ENCODE measurements at places on chromosomes 2 and 18.
A peak's percentile ranks its signal among the peaks of the same experiment; 100 is the strongest.

- DNase-seq: no peak
Measured at GRCh38 chr18:36309436-36310391, 12.2 kb downstream of the FHOD3 start.

- DNase-seq: no peak
Measured at GRCh38 chr2:18273205-18273604, 287.2 kb downstream of the RDH14 start.

- DNase-seq: no peak
Measured at GRCh38 chr2:236688157-236688556, 118.5 kb downstream of the ACKR3 start.

GRCh38 chr2:238045575-238045974, 15.2 kb upstream of the SCLY start:
- no peak for DNase-seq

GRCh38 chr2:118449401-118449800, 361.1 kb downstream of the INSIG2 start:
- DNase-seq: no peak

- no peak for DNase-seq
Measured at GRCh38 chr18:47781561-47781960, 148.9 kb downstream of the SMAD2 start.

DNA sequence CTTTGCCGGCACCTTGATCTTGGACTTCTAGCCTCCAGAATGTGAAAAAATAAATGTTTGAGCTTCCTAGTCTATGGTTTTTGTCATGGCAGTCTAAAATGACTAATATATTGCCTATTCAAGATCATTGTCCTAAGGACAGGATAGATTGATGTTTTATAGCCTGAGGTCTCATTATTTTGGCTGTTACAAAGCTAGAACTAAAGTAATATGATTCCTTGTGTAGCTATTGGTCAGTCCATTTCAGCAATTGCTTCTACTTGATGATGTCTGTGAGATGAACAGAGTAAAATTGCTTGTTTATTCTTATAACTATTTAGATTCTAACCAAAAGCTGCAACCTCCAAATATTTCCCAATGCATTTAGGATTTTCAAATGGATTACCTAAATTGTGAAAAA, 145.0 kb downstream of the HRH4 start:
- DNase-seq: no peak

DNA sequence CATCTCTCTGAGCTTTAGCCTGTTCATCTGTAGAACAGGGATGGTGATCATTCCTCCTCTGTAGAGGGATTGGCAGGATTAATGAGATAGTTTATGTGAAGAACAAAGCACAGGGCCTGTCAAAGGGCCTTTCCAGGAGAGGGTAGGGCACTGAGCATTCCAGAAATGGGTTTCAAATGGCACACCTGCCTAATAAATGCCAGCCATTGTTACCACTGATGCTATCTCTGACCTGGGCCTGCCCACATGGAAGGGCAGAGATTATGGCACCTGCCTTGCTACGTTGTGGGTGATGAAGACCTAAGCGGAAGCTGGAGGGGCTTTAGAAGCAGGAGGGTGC, 31.0 kb upstream of the GMPPA start:
- DNase-seq: no peak

GRCh38 chr2:206802654-206803514, 37.5 kb downstream of the FASTKD2 start:
- no peak for DNase-seq

GRCh38 chr2:216583147-216583546, 50.1 kb upstream of the IGFBP2 start:
- DNase-seq: no peak

GRCh38 chr2:70706026-70706795, 61.8 kb downstream of the ADD2 start:
- DNase-seq: no peak

DNA sequence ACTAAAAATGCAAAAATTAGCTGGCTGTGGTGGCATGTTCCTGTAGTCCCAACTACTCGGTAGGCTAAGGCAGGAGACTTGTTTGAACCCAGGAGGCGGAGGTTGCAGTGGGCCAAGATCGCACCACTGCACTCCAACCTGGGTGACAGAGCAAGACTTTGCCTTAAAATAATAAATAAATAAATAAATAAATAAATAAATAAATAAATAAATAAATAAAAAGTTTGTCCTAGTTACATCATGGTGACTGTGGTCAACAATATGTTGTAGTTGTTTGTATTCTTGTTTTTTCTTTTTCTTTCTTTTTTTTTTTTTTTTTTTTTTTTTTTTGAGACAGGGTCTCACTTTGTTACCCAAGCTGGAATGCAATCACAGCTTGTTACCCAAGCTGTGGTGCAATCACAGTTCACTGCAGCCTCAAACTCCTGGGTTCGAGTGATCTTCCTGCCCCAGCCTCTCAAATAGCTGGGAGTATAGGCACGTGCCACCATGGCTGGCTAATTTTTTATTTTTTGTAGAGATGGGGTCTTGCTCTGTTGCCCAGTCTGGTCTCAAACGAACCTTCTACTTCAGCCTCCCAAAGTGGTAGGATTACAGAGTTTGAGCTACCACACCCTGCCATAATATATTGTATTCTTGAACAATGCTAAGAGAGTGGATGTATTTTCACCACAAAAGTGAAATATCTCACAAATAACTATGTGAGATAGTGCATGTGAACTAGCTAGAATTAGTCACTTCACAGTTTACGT, 185.0 kb downstream of the PHLPP1 start:
- DNase-seq: no peak

DNA sequence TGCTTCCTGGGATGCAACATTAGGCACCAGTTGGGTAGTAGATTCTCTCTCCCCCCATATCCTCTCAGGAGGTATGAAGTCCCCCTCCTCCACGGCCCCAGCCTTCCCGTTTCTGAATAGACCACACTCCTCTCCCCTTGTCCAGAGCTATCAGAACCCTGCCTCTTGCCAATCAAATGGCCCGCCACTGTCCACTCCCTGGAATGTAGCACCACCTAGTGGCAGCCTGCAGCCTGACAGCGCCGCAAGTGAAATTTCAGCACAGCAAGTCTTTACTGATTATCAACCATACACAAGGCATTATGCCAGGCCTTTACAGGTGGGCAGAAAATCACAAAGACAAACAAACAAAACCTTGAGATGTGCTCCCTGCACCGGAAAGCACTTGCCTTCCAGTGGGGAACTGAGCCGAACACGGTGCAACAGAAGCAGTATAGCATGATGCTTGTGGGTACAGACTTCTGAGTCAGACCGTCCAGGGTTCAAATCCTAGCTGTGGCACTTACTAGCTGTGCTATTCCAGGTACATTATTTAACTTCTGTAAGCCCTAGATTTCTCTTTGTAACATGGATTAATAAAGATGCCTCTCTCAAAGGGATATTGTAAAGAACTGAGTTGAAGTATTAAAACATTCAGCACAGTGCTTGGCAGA, 174.0 kb downstream of the SMAD2 start:
- peak; percentile 7 for DNase-seq

DNA sequence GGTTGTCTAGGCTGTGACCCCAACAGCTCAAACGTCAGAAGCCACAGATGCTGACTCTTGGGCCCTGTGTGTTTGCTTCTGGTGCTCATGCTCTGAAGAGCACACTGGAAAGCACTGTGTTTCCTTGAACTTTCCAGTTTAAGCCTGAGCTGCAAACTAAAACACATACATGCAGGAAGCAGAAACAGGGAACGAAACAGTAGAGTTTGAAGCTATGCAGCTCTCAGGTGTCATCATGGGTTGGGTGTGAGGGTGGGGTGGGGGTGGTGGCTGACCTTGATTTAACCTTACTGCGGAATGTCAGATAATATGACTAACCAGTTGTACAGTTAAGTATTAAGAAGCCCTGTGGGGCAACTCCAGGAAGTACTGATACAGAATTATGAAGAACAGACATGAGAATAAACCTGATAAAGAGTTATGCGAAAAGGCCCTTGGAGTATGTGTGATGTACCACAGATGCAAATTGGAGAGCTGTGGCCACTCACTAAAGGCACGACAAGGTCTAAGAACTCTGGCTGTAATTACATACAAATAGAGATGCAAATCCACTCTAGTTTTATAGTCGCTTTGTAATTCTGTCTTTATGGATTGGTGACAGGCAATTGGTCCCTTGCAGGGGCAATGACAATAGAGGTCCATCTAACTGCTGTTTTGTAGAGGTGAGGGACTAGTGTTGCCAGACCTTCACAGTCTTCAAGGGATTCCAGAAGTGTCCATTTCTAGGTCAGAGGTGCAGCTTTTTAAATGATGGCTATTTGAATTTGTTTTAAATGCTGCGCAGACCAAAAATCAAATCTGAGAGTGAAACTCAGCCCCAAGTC, 273.1 kb downstream of the NAPG start:
- DNase-seq: no peak

- DNase-seq: no peak
Measured at GRCh38 chr2:143329288-143329687, 200.1 kb downstream of the ARHGAP15 start.

- DNase-seq: no peak
Measured at GRCh38 chr2:71789556-71790204, 336.3 kb downstream of the DYSF start.

- DNase-seq: no peak
Measured at GRCh38 chr2:6864231-6864754, 1.4 kb downstream of the CMPK2 start.

All from NCI-H1694 (cell line).